T-helper 17 cell (primary cell): ENCODE measurements at places on chromosomes 16 and 17. TPM values are rescaled to one million over a fixed set of nuclear protein-coding genes. Genes with fewer than 3 reads are reported as not detected.

DNA sequence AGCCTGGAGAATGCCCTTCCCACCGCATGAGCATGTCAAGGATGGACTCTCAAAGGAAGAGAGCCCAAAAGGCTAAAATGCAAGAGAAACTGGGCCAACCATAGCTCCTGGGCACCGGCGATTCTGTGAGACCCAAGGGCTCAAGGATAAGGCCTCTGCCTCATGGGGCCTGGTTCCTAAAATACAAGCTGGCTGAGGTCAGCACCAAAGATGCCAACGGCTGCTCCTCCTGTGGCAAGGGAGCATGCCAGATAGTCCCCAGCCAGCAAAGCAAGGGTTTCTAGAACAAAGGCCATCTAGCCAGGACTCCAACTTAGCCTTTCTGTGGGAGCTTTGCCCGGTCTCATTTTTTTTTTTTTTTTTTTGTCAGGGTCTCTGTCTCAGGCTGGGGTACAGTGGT, 20.1 kb downstream of the GPRC5B start:
- H3K27me3 ChIP-seq, result peaks cover 5% of the 10 kb centered on the region
- no peak overlapping the region for H3K4me3 ChIP-seq

- H3K27ac ChIP-seq, result no peak overlapping the region
- peaks cover 4% of the 10 kb centered on the region for H3K36me3 ChIP-seq
- no peak overlapping the region for H3K4me3 ChIP-seq
- no peaks in the 10 kb centered on the region for H3K27me3 ChIP-seq
These were observed 18.4 kb upstream of the TBKBP1 start for GRCh38 chr17:47675380-47676198.

- no peak for DNase-seq
- H3K4me1 ChIP-seq, result peaks cover 48% of the 10 kb centered on the region
- no peaks in the 10 kb centered on the region for H3K27me3 ChIP-seq
- peaks cover 5% of the 10 kb centered on the region for H3K36me3 ChIP-seq
- H3K4me3 ChIP-seq, result peak overlapping the region; percentile 95
These were observed 2.8 kb downstream of the TENT4B start for GRCh38 chr16:50155925-50156324.

GRCh38 chr16:50457979-50458491, 89.2 kb upstream of the BRD7 start:
- peaks cover 10% of the 10 kb centered on the region for H3K4me1 ChIP-seq
- peaks cover 39% of the 10 kb centered on the region for H3K27me3 ChIP-seq
- peaks cover 2% of the 10 kb centered on the region for H3K36me3 ChIP-seq
- DNase-seq, result no peak
- H3K27ac ChIP-seq, result no peak overlapping the region
- H3K4me3 ChIP-seq, result no peak overlapping the region

Gene OR3A2
- 1.1 TPM for total RNA-seq

- H3K27ac ChIP-seq, result no peak overlapping the region
- H3K4me3 ChIP-seq, result no peak overlapping the region
- H3K4me1 ChIP-seq, result peaks cover 11% of the 10 kb centered on the region
- H3K27me3 ChIP-seq, result peaks cover 6% of the 10 kb centered on the region
- H3K36me3 ChIP-seq, result no peaks in the 10 kb centered on the region
These were observed 7.2 kb upstream of the MRPS23 start for GRCh38 chr17:57856792-57857620.

Gene RHBDL3
- total RNA-seq, result 0.15 TPM

Gene MYH13
- total RNA-seq, result not detected

DNA sequence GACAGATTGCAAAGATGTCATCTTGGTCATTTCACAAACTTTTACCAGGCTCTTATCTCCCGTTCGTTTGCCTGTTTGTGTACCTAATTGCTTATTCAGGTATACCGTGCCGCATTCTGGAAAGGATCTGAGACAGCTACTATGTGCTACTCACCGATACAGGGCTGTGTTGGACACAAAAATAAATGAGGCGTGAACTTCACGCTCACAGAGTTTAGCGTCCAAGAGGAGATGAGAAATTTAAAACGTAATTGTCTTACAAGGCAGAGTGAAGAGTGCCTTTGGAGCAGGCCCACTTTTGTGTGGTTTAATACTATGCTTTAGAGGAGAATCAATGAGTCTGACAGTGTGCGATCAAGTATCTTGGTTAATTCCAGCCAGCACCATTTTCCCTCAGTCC, 26.7 kb downstream of the MAF start:
- no peak overlapping the region for H3K27ac ChIP-seq
- DNase-seq, result no peak
- H3K4me3 ChIP-seq, result no peak overlapping the region

DNA sequence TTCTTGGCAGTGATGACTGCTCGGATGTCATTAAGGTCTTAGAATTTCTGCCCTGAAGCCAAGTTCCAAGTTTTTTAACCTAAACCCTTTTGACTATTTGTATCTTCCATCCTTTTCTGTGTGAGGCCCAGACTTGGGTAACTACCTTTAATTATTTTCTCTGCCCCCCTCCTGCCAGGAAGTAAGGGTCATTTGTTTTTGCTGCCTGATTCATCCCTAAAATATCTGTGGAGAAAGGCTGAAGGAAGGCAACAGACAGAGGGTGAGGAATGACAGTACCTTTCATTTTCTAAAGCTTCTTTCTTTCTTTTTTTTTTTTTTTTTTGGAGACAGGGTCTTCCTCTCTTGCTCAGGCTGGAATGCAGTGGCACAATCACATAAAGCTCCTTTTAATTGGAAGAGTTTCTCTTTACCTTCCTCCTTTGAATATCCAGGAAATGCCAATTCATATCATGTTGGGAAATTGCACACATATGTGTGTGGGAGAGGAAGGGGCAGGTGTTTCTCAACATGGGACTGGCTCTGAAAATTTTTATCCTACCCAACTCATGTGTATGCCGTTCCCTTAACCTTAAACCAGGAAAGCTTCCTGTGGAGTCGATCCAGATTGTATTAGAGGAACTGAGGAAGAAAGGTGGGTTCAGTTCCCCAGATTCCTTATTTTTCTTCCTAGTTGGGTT, 957 bp downstream of the VPS25 start:
- H3K4me1 ChIP-seq, result peaks cover 17% of the 10 kb centered on the region
- no peak for DNase-seq
- H3K27me3 ChIP-seq, result peaks cover 1% of the 10 kb centered on the region
- H3K27ac ChIP-seq, result peak overlapping the region; percentile 97
- peaks cover 10% of the 10 kb centered on the region for H3K36me3 ChIP-seq
- peak overlapping the region; percentile 98 for H3K4me3 ChIP-seq
